NCI-H1417 treated with DMSO at 0.1 percent for 48 hours (cell line): ENCODE measurements at places on chromosomes 2 and 18.

DNA sequence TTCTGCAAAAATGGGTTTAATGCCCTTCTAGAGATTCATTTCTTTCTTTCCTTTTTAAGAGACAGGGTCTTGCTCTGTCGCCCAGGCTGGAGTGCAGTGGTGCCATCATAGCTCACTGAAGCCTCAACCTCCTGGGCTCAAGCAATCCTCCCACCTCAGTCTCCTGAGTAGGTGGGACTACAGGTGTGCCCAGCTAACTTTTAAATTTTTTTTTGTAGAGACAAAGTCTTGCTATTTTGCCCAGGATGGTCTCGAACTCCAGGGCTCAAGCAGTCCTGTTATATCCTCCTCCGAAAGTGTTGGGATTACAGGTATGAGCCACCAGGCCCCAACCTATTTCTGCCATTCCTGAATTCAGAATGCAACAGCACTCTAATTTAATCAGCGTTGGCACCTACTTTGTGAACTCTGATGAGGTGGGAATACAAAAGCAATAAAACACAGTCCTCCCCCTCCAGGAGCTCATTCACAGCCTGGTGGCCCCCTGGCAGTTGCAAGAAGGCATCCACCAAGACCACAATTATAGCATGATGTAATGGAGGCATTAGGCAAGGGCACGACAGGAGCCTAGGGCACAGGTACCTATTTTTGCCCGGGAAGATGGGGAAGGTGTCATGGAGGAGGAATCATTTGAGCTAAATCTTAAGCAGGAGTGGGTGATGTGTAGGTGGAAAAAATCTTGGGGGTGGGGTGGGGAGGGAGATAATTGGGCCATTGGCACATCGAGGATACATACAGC is 5.1 kb downstream of the RHOB start:
- no peak for DNase-seq

DNA sequence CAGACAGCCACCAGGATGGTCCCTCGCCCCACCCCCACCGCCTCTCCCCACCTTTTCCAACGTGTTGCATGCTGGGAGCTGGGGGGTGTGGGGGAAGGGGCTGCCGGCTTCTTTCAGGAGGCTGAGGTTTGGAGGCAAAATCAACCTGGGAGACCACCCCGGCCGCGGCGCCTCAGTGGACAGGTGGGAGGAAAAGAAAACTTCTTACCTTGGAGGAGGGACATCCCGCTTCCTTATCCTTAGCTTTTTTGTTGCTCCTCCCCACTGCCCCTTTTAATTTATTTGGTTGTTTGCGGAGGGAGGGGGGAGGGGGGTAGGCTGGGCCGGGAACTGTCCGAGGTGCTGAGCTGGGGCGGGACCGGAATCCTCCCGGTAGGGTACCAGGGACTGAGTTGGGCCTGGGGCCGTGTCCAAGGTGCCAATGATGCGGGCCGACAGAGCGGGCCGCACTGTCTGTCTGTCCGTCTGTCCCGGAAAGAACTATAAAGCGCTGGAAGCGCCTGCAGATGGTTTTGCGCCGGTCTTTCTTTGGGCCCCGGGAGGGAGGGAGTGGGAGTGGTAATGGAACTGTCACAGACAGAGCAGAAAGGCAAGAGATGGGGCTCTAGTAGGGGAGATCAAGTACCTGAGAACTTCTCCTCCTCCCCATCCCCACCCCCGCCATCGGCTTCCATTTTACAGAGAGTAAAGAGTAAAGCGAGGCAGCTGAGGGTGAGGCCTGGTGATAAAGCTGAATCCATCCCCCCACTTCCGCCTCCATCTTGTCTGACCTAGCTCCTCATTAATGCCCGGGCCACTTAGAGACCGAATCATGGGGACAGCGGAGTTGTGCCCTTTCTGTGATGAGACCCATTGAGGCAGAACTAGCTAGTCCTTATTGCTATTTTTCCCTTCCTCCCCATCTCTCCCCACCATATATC is 2.4 kb downstream of the CDK5R2 start:
- no peak for DNase-seq

DNA sequence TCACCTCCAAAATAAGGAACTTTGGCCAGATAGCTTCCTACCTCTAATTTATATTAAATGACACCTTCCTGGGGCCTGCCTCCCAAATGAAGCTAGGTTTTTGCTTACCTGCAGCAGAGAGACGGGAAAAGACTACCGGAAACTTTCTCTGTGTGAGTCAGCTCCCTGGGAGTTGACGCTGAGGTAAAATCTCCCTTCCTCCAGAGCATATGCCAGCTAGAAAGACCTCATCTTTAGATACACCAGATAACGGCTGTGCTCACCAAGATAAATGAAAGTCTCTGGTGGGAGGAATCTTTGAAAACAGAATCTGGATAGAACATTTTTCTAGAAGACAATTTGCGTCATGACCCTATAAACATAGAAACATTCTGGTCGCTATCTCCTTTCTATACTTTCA is 99.7 kb upstream of the RFX8 start:
- no peak for DNase-seq

GRCh38 chr2:10169581-10169980 is 47.0 kb downstream of the RRM2 start:
- DNase-seq, result no peak

DNA sequence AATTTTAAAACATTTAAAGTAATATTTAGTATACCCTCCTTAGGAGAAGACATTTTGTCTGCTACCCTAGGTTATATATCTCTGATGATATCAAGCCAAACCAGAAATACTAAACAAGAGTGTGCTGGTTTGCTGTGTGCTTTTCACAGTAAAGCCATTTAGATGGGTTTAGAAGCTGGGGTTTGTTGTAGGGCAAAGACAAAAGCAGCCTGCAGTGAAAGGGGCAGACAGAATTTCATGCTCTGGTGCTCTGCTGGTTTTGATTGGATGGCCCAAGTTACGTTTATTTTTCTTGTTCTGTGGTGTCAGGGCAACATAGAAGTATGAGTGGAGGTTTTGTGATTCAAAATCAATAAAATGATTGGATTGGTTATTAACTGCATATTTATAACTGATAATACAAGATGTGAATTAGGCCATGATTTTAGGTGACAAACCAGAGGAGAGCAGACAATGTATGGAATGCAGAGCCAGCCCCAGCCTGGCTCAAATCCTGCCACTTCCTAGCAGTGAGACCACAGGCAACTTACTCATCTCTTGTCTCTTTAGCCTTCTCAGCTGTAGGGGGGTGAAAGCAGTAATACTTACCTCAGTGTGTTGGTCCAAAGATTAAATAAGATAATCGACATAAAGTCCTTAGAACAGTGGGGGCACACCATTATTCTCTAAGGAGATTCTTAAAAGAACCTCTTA is 30.9 kb upstream of the IER3IP1 start:
- no peak for DNase-seq

- DNase-seq, result no peak
Measured at GRCh38 chr2:157185476-157186227, 71.9 kb upstream of the GALNT5 start.

DNA sequence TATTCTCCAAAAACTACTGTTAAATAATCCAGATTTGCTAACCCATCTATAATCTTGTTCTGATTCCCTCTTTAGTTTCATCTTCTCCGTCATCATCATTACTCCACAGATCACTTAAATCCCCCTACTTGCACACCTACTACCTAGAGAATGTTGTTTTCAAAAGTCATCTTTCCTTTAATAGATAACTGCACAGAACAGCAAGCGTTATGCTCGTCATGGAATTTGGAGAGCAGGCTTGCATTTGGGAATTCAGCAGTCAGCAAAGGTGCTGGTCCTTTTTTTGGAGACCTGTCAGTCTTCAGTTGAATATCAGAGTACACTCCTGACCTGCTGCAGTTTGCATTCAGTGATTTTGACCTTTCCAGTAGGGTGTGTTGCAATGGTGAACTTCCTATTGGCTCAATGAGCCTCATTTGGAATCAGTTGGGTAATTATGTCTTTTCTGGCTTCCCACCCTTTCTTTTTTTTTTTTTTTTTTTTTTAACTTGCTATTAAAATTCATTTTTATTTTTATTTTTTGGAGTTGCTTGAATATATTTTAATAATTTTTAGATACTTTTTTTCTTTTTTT is 110.6 kb downstream of the HNRNPLL start:
- no peak for DNase-seq

- DNase-seq, result no peak
Measured at GRCh38 chr2:156864325-156864724, 393.2 kb upstream of the GALNT5 start.

DNA sequence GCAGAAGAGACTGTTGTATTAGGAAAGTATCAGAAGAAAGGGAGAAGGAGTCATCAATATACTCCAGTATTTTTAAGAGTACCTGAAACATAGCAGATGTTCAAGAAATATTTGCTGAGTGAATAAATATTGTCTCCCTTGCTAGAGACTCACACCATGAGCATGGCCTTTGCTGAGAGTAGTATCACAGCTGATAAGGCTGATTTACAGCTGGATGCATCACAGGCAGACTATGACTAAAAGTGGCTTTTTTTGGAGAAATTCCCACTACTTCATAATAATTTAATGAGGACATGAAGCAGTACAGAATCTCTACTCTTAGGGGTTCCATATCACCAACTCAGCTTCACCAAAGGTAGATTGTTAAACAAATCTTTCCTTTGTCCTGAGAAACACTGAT is 373.3 kb downstream of the RBM43 start:
- DNase-seq, result no peak

GRCh38 chr2:108171657-108172056 is 68.1 kb upstream of the SULT1C3 start:
- DNase-seq, result no peak

- no peak for DNase-seq
Measured at GRCh38 chr2:2621855-2622254, 290.8 kb upstream of the MYT1L start.

- DNase-seq, result no peak
Measured at GRCh38 chr2:76731157-76731556, 791.0 kb downstream of the LRRTM4 start.

DNA sequence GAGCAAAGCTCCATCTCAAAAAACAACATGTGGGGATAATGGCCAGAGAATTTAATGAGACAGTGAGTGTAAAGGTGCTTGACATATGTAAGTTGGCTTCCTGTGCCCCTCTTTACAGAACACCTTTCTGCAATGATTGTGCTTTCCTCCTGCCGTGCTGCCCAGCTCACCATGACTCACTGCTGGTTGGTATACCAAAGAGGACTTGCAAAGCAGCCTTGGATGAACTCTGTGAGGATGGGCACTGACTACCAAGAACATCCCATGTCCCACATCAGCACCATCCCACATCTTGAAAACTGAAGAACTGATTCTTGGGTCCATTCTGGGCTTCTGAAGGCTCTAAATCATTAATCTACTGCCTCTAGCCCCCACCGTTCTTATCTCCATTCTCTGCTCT is 52.2 kb downstream of the NGEF start:
- no peak for DNase-seq

DNA sequence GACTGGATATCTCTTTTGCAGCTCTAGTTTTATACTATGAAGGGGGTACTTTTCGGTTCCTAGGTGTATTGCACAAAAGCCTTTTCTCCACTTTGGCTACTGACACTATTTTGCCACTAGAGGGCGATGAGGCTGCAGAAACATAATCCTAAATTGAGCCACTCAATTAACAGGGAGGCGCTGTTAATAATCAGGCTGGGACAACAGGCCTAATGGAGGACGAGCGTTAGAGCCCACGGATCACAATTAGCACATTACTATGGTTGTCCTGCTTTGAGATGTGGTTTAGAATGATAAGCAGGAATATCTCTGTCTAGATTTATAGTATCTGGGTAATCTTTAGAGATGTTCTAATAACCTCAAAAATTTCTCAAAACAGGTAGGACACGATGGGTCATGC is 62.2 kb upstream of the PMAIP1 start:
- peak; percentile 78 for DNase-seq

GRCh38 chr2:111219285-111219684 is 98.6 kb downstream of the BCL2L11 start:
- DNase-seq, result no peak

GRCh38 chr2:220192994-220193753 is 565.7 kb downstream of the SLC4A3 start:
- DNase-seq, result no peak
